ENCODE measurements at places on chromosomes 4 and X.
A peak's percentile ranks its signal among the peaks of the same experiment; 100 is the strongest.

DNA sequence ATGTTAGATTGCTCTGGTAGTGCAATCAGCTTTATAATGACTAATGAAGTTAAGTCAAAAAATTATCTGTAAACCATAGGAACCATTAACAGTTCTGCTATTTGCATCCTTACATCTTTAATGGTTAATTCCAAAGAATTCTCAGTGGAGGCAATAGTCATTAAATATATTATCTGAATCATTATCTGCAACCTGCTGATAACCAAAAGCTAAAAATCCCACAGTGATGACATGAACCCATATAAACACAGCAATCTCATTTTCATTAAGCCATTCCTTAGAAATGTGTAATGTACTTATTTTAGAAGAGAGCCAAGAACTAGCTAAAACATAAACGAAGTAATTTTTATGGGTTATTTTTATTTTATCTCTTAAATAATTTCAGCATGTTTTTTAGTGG, 60.2 kb downstream of the MAGEB16 start:
- DNase-seq = no peak

- no peak for DNase-seq
Observed at GRCh38 chr4:2939383-2940243, 23.6 kb downstream of the NOP14 start.

DNA sequence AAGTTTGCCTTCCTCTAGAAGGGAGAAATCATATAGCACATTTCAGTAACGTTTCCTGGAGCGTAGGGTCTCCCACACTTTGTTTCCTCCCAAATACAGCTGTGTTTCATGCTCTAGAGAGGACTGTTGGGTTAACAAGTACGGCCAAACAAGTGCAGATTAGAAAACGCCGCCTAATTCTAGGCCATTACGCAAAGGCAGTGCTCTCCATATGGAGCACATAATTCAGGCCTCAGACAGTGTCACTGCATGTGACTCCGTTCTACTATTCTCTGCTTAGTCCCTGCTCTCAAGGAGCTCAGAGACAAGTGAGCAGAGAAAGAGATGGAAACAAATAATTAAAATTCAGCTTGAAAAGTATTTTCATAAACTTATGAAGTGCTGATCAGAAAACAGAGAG, 11.6 kb downstream of the ZNF827 start:
- no peak for DNase-seq

- no peak for DNase-seq
Observed at GRCh38 chrX:41664908-41665307, 23.9 kb upstream of the GPR34 start.

DNA sequence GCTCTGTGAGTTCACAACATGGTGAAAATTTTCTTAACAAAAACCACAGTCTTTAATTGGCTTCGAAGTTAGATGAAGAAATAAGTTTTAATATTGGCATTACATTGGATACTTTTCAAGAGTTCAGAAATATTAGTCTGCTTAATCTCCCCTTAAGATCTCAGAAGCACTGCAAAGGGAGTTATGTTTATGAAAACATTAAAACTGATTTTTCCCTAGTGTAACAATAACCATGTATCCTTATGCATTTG, 1.5 kb downstream of the SETD7 start:
- DNase-seq = no peak

- no peak for DNase-seq
Observed at GRCh38 chr4:109764789-109765402, 35.0 kb upstream of the PLA2G12A start.

GRCh38 chr4:42235304-42236021, 83.0 kb upstream of the BEND4 start:
- DNase-seq = no peak

GRCh38 chr4:38757945-38758600, 24.7 kb downstream of the TLR10 start:
- no peak for DNase-seq

GRCh38 chr4:135197641-135198040, 996.1 kb upstream of the PABPC4L start:
- no peak for DNase-seq

GRCh38 chr4:70788733-70789132, 51.0 kb downstream of the GRSF1 start:
- DNase-seq = no peak

- DNase-seq = no peak
Observed at GRCh38 chr4:40962551-40963180, 212.9 kb downstream of the NSUN7 start.

GRCh38 chrX:46255046-46255445, 290.2 kb downstream of the ZNF674 start:
- no peak for DNase-seq

GRCh38 chrX:46929439-46930261, 17.4 kb downstream of the JADE3 start:
- DNase-seq = no peak

DNA sequence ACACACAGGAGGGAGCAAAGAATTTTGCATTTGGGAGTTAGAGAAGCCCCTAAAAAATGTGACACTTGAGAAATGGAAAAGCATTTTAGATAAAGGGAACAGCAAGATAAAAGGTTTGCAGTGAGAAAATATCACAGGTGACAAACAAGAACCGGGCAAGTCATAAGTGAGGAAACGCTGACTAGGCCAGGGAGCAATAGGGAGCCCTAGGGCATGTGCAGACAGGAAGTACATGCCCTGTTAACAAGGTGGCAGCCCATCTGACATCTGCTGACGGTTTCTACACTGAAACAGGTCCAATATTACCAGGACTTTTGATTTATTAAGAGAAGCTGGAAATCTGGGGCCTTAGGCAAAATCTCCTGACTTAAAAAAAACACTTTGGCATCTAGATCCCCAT, 4.0 kb upstream of the IL13RA1 start:
- DNase-seq = no peak

DNA sequence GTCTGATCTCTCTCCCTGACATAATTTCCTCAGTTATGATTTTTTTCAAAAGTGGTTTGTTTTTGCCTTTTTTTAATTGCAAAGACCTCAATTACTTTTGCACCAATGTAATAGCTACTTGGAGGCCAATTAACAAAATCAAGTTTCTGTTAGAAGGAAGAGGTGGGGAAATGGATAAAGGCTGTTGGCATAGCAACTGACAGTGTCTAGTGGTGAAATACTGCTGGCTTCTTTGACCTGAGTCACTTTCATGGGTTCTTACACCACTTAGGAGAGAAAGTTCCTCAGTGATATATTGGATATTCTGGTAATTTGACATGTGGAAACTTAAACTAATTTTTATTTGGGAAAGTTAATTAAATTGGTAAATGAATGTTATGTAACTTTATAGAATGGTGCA, 26.5 kb upstream of the ATP8A1 start:
- DNase-seq = no peak

GRCh38 chr4:74111990-74112389, 13.0 kb upstream of the CXCL2 start:
- no peak for DNase-seq

- no peak for DNase-seq
Observed at GRCh38 chrX:53320543-53321229, 39.3 kb upstream of the IQSEC2 start.

DNA sequence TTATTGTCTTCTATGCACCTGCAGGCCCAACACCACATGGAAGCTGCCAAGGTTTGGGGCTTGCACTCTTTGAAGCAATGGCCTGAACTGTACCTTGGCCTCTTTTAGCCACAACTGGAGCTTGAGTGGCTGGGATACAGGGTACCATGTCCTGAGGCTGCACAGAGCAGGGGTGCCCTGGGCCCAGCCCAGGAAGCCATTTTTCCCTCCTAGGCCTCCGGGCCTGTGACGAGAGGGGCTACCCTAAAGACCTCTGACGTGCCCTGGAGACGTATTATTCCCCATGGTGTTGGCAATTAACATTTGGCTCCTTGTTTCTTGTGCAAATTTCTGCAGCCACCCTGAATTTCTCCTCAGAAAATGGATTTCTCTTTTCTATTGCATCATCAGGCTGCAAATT, 519.9 kb upstream of the MAGEB18 start:
- DNase-seq = no peak

GRCh38 chr4:142752202-142752786, 93.8 kb downstream of the INPP4B start:
- no peak for DNase-seq

DNA sequence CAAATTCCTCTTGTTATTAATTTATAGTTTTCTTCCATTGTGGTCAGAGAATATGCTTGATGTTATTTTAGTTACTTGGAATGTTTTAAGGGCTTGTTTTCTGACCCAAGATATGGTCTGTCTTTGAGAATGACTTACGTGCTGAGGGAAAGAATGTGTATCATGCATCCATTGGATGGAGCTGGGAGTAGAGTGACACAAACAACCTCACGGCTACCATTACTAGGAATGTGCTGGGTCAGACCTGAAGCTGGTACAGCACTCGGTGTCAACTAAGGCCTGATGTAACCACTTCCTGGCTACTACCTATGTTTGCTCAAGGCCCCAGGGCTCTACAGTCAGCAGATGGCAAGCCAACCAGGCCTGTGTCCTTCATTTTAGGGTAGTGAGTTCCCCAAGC, 257.8 kb downstream of the FAT4 start:
- no peak for DNase-seq

GRCh38 chr4:120498678-120499077, 423.8 kb downstream of the PRDM5 start:
- no peak for DNase-seq

DNA sequence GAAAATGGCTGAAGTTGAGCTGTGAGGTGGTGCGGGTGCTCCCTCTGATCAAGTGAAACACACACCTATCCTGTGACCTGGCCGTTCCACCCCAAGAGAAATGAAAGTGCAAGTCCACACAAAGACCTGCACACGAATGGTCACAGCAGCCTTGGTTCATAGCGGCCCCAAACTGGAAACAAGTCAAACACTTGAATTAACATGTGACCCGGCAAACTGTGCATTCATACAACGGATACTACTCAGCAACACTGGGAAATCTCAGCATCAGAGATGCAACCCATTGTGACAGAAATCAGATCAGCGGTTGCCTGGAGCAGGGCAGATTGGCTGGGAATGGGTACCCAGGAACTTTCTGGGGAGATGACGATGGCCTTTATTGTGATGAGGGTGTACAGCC, 7.6 kb downstream of the G6PD start:
- DNase-seq = no peak

DNA sequence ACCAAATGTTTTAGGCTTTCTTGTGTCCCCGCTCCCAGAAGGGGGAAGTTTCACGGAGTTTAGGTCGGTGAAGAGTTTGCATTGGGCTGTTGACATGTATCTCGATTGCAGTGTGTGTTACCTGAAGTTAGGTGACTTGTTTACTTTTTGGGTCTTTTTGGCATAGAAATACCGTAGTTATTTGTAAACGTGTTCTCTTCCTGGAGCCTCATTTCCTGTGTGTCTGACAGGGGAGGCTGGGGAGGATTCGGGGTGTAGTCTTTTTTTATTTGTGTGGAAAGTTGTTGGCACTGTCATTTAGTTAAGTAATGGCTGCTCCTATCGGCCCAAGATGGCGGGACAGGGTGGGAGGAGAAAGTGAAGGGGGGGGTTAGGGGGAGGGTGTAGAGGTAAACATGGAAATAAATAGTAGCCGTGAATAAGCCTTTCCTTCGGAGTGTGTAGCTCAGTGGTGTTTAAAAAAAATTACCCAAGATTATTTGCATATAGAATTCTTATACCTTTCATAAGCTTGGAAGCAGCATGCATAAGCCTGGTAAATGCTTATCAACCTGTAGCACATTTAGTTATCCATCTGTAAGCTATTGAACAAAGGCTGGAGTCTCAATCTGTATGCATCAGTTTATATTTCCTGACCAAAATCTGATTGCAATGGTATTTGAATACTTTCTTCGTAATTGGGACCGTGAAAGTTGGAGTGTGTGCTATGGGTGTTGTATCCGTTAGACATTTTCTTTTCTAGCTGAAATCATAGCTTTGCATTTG, 1.6 kb downstream of the KDM6A start:
- peak; percentile 34 for DNase-seq

- DNase-seq = no peak
Observed at GRCh38 chr4:83851261-83852084, 315.6 kb downstream of the GPAT3 start.

GRCh38 chrX:95823796-95824195, 860.8 kb upstream of the DIAPH2 start:
- no peak for DNase-seq

- DNase-seq = no peak
Observed at GRCh38 chr4:3872834-3873313, 106.7 kb downstream of the ADRA2C start.

DNA sequence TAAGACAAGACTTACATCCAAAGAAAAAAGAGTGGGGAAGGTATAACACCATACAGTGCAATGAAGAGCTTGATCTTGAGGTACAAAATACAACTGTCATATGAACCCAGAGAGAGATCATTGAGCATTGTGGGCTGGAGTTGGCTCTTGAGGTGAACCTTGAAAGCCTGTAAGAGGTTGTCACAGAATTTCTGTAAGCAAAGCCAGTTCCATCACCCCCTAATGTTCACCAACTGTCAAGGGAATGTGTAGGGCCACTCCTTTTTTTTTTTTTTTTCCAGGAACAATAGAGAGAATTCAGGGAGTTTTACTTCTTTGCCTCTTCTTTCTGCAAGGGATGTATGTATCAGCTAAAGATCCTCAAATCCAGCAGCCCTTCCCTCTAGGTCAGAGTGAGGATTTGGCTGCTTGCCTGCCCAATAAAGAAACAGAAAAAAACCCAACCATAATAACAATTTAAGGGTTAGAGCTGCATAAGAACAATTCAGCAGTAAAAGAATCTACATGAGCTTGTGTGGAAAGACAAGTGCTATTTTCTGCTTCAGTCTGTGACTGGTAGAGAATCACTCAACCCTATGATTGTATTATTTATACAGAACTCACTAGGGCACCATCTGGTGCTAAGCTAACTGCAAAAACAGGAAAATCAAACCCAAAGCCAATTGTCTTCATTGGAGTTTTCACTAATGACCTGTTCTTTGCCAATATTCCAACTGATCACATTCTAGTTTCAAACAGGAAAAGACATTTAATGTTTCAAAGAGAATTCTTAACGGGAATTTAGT, 217.5 kb upstream of the TEX13C start:
- no peak for DNase-seq

GRCh38 chr4:173521467-173522159, 8.4 kb downstream of the HAND2 start:
- no peak for DNase-seq

GRCh38 chr4:18296411-18296810, 274.9 kb upstream of the LCORL start:
- DNase-seq = no peak

GRCh38 chr4:169715826-169716225, 41.9 kb downstream of the HPF1 start:
- no peak for DNase-seq

GRCh38 chr4:147768113-147768512, 36.2 kb downstream of the ARHGAP10 start:
- no peak for DNase-seq

- no peak for DNase-seq
Observed at GRCh38 chr4:145048817-145049216, 49.2 kb downstream of the ANAPC10 start.

- DNase-seq = peak; percentile 72
Observed at GRCh38 chrX:15930585-15930984, 76.0 kb upstream of the AP1S2 start.

GRCh38 chr4:140312100-140312499, 61.3 kb upstream of the SCOC start:
- no peak for DNase-seq

DNA sequence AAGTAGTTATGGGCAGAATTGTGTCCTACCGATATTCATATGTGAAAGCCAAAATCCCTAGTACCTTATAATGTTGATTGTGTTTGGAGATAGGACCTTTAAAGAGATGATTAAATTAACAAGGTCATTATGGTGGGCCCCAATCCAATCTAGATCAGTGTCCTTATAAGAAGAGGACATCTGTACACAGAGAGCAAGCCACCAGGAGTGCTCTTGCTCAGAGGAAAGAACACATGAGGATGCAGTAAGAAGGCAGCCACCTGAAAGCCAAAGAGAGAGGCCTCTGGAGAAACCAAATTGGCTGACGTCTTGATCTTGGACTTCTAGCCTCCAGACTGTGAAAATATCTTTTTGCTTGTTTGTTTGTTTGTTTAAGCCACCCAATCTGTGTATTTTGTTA, 1290.8 kb upstream of the PABPC4L start:
- DNase-seq = no peak
